T1000 (cell line): ENCODE measurements at places on chromosomes 6 and 20.

DNA sequence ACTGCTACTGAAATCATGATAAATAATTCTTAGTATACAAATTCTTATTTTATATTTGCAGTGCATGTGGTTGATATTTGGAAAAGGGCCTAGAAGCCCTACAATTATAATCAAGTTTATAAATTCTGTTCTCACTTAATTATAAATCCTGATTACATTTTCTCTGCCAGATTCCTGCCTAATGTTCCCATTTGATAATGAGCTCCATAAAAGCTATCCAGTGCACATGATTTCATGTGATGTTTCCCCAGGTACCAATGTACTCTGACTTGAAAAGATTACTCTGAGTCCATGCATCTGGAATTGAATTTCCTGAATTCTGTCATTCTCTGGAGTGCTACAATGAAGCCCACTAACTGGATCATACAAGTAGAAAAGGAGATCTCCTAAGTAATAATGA lies 292.2 kb downstream of the FRK start:
- no peak for DNase-seq

GRCh38 chr20:60262967-60263603 lies 304.9 kb downstream of the CDH26 start:
- DNase-seq = no peak

GRCh38 chr6:135939208-135939591 lies 87.7 kb downstream of the PDE7B start:
- DNase-seq = no peak

- no peak for DNase-seq
Measured at GRCh38 chr20:37267667-37268313, 6.2 kb upstream of the GHRH start.

DNA sequence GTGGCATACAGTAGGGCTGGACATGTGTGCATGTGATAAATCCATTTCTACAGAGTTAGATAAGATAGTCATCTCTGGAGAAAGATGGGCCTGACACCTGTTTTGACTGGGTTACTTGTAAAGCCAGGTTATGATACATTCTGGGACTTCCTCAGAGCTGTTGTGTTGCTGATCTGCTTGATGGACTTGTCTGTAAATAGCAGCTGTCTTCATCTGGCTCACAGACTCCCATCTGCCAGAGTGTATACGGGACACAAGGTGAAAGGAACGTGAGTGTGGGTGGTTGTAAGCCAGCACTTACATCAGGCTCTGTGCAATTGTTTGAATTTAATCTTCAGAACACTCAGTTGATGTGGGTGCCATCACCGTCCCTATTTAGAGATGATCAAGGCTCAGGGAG lies 49.8 kb downstream of the ZDHHC14 start:
- DNase-seq = no peak

- DNase-seq = no peak
Measured at GRCh38 chr20:63090682-63091571, 84.2 kb upstream of the BHLHE23 start.

- no peak for DNase-seq
Measured at GRCh38 chr6:112439010-112439409, 91.9 kb downstream of the RFPL4B start.

GRCh38 chr20:58565461-58566175 lies 50.4 kb upstream of the APCDD1L start:
- no peak for DNase-seq
